ENCODE measurements at places on chromosomes 6 and 20.

DNA sequence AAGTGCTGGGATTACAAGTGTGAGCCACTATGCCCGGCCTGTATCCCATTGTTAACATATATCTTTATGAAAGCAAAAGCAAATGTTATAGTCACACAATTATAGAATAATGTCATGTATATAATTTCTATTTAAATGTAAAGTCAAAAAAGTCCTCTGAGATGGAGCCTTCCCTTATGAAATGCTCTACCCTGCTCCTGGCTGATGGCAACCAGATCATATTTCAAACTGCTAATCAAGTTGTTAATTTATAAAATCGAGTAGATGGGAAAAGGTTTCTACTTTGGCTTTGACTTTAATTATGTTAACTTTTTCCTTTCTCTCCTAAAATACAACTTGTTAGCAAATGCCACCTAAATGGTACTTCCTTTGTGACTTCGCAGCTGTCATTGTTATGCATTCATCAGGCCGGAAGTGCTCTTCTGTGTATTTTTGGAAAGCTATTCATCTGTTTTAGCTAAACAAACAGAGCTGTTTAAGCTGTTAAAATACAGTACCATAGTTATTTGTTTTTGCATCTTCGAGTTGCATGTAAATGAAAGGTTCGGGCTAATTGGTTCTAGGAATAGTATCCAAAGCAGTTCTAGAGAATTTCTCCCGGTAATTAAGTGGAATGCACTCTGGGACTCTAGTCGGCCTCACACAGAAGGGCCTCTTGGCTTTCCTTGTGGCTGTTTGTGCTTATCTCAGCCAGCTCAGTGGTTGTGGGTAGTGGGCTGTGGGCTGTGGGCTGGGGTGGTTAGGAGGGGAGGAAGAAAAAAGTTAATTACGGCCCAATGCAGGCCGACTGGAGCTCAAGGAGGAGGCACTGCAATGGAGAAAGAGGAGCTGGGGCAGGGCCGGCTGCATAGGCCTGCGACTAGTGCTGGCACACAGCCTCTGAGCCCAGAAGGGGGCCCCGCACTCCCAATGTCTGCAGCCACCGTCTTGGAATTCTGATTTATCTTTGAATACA, 34.8 kb downstream of the SLC35D3 start:
- no peak for DNase-seq

GRCh38 chr20:33791959-33792597, 19.1 kb upstream of the CHMP4B start:
- DNase-seq, result no peak

DNA sequence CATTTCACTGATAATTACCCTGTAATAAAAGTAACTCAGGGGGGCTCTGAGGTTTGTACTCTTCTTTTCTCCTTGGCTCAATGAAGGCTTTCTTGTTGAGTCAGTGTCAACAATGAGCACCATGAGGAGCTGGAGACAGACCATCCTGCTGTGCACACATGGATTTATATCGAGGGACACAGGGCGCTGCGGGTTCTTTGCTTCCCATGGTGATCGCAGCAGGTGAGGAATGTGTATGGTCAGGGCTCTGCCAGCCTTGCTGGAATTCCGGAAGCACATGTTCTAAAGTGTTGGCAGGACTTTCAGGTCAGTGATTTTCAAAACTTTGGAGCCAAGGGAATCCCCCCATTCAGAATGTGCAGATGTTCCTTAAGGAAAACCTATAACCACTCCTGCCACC, 27.1 kb downstream of the SMOC2 start:
- no peak for DNase-seq

GRCh38 chr6:50831186-50831585, 12.5 kb downstream of the TFAP2B start:
- DNase-seq, result no peak

DNA sequence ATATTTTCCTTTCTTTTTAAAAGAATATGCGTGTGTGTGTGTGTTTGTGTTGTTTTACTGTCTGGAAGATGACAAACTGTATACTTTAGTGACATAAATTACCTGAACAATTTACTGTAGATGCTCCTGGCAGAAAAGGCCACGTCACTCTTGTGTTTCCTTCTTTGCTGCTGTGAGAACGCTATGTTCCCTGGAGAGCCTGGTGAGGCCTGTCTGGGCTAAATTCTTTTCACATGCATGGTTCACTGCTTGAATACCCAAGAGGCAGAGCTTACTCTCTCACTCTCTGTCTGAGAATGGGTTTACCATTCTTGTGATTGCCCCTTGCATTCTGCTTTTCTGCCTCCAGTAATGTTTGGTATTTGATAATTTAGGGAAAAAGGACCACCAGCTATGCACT, 64.3 kb downstream of the EDN1 start:
- no peak for DNase-seq

- DNase-seq, result no peak
Measured at GRCh38 chr20:22339091-22339881, 245.1 kb downstream of the FOXA2 start.

Data from stimulated activated CD4-positive, alpha-beta T cell treated with anti-CD3 and anti-CD28 coated beads, TNF-alpha, amount 100 ng/mL, for 4 hours (primary cell).